Activated T-cell treated with anti-CD3 and anti-CD28 coated beads for 1 hour (primary cell): ENCODE measurements at places on chromosomes 7 and 10.

DNA sequence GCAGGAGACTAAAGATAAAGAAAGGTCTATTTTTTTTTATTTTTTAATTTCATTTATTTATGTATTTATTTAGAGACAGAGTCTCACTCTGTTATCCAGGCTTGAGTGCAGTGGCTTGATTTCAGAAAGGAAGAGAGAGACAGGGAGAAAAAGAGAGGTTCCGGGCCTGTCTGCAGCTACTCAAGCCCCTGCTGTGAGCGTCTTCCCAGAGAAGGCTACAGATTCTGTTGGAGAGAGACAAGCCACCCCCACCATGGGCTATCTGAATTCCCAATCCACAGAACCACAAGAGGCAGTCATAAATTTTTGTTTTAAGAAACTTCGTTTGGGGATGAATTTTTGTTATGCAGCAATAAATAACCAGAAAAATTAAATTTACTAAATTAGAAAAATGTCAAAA is 68.1 kb downstream of the CALN1 start:
- no peak for DNase-seq

- DNase-seq: no peak
Measured at GRCh38 chr10:78474743-78475142, 441.1 kb downstream of the RPS24 start.

GRCh38 chr7:1917221-1918062 is 247.4 kb downstream of the ELFN1 start:
- DNase-seq: no peak

DNA sequence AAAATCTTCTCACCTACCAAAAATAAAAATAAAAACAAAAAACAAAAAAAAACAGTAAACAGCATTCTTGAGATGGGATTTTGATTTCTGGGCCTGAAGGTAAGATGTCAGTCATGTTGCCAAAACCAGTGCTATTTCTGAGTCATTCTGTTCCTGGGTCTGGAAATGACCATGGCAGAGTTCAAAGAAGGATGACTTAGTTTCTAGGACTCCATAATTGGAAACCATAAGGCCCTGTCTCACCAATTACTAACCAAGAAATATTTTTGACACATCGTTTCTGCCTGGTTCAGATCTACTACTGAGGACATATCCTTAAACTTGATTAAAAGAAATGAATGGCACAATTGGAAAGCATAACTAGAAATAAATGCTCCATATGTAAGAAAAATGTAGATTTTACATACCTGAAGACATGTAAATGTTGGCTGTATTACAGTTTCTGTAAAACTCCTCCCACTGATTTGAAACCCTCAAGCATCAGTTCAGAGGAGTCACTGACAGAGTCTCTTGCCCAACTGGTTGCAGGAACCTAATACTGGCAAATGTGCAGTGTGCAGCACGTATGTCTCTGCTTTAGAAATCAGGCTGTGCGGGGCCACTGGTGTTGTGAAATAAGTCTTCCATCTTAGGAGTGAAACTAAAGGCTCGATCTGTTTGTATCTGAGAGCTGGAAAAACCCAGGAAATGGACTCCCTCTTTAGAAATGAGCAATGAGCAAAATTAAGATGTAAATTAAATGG is 84.8 kb upstream of the EGR2 start:
- DNase-seq: no peak

DNA sequence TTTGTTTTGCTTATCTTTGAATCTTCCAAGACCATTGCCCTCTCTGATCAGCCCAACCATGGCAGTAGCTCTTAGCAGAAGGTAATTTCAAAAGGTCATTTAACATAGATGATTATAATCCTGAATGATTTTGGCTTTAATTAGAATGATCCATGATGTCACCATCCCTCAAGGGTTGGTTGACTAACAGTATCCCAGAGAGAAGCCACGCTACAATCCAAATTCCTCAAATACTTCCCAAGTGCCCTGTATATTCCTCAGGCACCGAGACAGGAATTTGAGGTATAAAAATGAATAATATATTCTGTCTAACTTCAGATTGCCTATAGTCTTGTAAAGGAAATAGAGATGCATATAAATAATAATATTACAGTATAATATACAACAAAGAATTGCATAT is 42.1 kb upstream of the TMEM196 start:
- no peak for DNase-seq

DNA sequence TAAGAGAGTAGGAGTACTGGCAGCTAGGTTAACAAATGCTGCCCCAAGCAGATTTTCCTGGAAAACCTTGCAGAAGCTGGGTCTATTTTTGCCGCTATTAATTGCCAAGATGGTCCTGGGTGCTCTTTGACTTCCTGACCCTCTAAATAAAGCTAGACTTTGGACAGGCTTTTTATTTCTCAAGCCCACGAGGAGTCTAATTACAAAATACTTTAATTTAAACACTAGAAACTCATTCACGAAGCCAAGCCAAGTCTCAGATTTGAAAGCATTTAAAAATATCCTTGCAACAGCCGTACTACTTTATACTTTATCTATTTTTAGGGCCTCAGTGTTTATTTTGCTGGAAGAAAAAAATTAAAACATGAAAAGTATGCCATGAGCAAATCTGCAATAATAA is 45.1 kb downstream of the TMEM26 start:
- no peak for DNase-seq

GRCh38 chr7:133234961-133235875 is 17.7 kb upstream of the EXOC4 start:
- DNase-seq: no peak

DNA sequence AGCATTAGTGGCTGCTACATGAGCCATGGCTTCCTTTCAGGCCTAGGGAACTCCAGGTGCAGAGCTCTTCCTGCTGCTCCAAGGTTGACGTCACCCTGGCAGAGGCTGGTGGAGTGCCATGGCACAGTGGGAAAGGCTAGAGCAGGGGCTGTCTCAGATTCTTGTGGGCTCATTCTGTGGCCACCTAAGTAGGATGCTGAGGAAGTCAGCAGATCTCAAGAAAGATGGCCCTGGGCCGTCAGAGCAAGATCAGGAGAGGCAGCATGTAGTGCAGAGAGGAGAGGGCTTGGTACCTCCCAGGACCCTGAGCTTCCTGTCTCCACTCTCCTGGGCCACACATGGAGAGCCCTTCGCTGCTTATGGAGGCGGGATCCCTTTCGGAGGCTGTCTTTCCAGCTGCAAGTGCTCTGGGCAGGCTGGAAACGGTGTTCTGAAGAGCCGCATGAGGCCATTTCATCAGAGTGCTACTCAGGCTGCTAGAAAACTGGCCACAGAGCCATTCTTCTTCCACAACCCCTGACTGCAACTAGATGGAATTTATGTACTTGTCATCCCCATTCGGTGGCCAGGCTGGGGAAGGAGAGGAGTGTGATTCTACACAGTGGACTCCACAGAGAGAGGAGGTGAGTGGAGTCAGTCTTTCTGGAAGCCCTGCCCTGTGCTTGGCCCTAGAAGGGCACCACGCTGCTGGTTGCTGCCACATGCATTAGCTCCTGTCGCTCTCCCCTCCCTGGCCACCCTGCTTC is 304.2 kb downstream of the RPS24 start:
- no peak for DNase-seq

DNA sequence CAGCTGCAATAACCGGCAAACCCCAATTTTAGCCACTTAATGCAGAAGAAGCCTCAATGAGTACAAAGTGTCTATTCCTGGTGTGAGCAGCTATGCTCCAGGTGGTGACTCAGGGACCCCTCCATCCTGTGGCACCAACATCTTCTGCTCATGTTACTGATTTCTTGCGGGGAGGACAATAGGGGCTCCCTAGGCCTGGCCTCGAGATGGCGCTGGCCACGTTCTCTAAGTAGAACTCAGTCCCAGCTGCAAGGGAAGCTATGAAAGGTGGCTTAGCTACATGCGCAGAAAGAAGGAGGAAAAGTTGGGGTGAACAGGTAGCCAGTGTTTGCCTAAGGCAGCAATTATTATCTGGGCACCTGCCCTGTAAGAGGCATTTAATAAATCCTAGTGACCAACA is 6.6 kb downstream of the GJD4 start:
- no peak for DNase-seq

DNA sequence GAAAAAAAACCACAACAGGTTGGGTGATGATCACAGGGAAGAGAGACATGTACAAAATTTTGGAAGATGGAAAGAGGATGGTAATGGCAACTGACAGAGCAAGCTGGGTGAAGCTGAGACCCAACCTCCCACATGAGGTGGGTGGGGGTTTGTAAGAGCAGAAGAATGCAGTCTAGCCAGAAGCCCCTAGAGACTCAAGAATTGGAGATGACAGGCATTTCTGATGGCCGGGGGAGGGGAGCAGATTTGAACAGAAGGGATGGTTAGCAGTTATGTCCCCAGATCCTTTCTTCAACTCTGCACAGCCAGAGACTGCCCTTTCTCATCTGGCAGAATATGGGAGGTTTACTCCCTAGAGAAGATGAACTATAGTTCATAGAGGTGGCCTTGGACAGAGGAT is 208.0 kb downstream of the GALNT17 start:
- DNase-seq: no peak

DNA sequence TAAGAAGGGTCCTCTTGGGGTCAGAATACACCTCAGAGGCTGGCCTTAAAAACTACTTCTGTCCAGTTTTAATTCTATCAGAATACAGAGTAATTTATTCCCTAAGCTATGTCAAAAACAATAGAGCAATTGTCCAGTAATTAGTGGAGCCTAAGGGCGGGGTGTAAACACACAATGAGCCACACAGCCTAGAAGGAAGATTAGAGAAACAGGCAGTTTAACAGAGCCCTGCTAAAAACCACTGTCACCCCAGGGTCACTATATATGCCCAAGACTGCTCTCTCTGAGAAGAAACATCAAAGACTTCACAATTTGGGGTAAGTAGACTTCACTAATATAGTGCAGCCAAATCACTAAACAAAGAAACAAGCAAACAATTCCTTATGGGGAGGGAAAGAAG is 27.2 kb upstream of the WNT2 start:
- DNase-seq: no peak

DNA sequence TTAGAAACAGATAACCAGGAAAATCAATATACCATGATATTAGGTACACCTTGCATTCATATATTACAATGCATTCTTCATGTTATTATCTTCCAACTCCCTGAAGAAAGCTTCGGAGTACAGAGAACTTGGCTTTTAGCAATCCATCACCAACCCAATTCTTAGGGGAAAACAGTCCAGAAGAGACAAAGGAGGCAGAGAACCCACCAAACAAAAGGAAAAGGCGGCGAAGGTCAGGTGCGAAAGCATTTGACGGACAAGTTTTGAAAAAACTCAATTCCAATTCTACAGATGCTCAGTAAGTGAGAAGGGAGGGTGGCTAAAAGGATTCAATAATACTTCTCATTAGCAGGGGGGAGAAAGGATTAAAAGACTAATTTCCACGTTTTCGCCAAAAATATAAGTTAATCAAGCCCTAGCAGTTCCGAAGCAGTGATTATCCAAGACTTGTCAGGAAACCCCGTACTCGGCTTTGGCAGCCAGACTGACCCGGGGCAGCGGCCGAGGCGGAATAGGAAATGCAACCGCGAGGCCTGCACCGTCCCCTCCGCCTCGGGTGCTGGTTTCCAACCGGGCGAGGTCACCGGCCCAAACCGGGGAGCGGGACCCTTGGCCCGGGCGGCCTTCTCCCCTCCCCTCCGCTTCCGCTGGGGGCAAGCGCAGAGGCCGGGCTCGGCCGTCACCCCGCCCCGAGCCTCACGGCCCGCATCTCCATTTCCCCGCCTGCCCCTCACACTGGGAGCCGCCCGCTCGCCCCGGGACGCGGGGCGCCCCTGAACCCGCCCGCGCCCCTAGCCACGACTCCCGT is 747 bp downstream of the GDI2 start:
- peak; percentile 13 for DNase-seq

DNA sequence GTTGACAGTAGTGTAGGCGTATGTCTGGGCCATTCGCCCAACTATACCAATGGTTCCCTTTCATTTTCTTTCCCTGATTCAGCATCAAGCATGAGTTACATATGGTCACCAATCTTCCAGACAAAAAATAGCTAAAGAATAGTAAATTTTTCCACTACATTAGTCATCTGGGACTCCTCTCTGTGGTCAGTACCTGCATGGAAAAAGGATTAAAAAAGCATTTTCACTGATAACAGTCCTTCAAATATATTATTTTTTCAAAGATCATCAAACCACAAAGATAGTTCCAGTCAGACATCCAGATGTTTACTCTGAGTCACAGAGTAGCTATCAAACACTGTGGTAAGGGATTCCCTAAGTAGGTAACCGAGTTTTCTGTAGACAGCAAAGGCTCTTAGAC is 302.6 kb upstream of the SEMA3D start:
- DNase-seq: no peak

- no peak for DNase-seq
Measured at GRCh38 chr10:16384021-16384420, 52.8 kb upstream of the PTER start.

DNA sequence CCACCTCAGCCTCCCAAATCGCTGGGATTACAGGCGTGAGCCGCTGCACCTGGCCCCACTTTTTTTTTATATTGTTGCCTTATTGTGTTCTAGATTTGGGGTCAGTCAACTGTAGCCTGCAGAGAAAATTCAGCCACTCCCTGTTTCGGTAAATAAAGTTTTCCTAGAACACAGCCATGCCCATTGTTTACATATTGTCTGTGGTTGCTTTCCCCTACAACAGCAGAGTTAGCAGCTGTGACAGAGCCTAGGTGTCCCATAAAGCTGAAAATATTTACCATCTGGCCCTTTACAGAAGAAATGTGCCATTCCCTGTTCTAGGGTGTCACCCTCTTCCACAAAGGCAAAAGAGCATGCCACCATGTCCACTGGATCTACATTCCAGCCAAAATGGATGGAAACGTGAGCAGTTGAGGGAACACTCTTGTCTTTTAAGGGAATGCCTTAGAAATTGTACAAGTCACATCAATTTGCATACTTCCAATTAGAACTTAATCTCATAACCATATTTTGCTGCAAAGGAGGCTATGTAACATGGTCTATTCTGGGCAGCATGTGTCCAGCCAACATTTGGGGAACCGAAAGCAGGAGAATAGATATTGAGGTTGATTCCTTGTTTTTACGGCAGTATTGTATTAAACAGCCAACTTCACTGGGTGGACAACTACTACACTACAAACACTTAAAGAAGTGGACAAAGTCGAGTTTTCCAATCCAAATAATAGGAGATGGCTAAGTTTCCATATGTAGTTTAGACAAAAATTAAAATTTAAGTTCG is 11.0 kb upstream of the BLVRA start:
- no peak for DNase-seq

- no peak for DNase-seq
Measured at GRCh38 chr7:137994216-137994615, 7.7 kb downstream of the CREB3L2 start.

DNA sequence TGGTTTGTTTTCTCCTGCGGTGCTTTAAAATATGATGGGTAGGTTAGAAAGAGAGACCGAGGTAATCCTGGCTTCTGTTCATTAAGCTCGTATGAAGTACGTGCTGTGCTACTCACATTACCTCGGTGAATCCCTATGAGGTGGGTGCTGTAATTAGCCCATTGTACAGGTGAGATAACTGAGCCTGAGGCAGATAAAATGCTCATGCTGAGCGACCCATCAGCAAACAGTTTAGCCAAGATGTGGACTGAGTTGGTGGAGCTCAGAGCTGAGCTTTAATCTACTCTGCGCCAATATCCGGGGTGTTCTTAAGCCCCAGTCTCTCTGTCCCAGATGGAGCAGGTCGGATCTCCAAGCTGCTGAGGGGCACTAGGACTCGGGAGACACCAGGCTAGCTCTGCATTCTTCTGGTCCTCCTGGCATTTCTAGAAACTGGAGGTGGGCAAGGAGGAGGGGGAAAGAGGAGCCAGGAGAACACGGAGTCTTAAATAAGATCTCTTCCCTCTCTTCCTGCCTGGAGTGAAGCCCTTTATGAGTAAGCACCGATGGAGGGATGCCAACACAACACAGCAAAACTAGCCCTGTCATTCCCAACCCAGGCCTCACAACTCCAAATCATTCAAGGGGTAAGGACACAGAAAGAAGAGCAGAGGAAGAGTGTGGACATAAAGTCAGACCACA is 458.5 kb downstream of the KCNMA1 start:
- no peak for DNase-seq

- no peak for DNase-seq
Measured at GRCh38 chr7:5194571-5194970, 4.5 kb downstream of the WIPI2 start.
